ENCODE measurements at places on chromosomes 16 and 17.

GRCh38 chr17:7982173-7982572 is 20.2 kb upstream of the GUCY2D start:
- DNase-seq: no peak

DNA sequence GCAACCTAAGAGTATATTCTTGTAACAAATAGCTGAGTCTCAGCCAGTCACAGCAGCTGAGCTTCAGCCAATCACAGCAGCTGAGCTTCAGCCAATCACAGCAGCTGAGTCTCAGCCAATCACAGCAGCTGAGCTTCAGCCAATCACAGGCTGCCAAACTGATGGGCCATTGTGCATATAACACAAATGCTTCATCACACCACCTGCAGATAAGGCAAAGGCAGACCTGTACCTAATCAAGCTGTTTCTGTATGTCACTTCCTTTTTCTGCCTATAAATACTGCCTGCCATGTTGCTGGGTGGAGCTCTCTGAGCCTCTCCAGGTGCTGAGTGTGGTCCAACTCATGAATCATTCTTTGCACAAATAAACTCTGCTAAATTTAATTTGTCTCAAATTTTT is 19.9 kb downstream of the MYH13 start:
- no peak for DNase-seq

- DNase-seq: no peak
Measured at GRCh38 chr16:58021661-58022551, 3.6 kb upstream of the MMP15 start.

DNA sequence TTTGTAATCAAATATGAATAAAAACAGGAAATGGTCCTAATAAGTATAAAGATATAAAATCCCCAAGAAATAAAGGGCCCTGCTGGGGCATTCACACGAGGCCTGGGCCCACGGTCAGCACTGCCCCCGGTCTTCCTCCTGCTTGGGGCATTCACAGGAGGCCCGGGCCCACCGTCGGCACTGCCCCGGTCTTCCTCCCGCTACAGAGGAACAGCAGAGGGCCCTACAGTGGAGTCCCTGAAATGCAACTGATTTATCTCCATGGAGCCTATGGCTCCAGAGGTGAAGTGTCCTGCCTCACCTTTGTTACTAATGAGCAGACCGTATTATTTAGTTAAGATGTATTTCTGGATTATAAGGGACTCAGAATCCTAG is 46.5 kb downstream of the MAP1LC3B start:
- DNase-seq: no peak

- DNase-seq: no peak
Measured at GRCh38 chr17:50469671-50470305, 1.1 kb upstream of the CHAD start.

- no peak for DNase-seq
Measured at GRCh38 chr16:46727184-46727583, 21.0 kb downstream of the MYLK3 start.

- DNase-seq: no peak
Measured at GRCh38 chr17:79154951-79155585, 80.4 kb downstream of the ENGASE start.

DNA sequence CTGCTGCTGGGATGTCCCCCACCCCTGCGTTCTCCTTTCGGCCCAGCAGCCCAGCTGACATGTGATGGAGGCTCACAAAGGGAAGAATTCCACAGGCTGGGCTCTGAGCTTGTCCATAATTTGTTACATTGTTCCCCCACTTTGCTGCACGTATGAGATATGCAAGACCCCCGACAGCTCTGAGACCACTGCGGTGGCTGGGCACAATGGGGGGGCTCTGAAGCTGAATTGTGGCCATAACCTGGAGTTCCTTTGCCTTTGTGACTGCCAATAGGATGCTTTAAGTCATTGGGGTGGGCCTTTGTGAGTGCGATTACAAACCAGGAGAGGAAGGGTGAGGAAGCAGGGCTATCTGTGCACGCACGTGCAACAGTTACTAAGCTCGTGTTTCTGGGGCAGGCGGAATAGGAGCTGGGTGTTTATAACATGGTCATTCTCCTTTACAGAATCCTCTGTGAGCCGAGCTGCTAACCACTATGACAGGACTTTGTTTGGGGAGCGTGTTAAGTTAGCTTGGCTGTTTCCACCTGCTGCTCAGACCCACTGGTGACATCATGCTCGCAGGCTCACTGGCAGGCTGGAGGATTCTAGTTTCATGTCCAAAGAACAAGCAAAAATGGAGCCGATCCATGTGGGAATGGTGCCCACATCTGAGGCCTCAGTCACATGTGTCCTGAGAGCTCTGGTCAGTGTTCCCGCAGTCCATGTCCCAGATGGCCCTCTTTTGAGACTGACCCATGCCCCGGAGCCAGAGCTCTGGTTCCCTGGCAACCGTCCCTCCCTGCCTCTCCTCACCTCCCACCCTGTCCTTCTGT is 208.3 kb upstream of the SALL1 start:
- DNase-seq: no peak

DNA sequence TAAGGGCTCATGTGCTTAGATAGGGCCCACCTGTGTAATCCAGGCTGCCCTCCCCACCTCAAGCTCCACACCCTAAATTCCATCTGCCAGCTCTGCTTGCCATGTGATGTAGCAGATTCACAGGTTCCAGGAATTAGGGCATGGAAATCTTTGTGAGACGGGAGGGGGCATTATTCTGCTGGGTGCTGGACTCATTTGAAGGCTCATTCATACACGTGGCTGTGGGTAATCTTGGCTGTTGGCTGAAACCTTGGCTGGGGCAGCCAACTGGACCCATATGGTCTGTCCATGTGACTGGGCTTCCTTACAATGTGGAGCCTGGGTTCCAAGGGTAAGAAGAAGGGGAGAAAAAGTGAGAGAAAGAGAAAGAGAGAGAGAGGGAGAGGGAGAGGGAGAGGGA is 115.1 kb downstream of the CYLD start:
- no peak for DNase-seq

GRCh38 chr17:77429969-77430752 is 289.4 kb downstream of the SEC14L1 start:
- peak; percentile 92 for DNase-seq

DNA sequence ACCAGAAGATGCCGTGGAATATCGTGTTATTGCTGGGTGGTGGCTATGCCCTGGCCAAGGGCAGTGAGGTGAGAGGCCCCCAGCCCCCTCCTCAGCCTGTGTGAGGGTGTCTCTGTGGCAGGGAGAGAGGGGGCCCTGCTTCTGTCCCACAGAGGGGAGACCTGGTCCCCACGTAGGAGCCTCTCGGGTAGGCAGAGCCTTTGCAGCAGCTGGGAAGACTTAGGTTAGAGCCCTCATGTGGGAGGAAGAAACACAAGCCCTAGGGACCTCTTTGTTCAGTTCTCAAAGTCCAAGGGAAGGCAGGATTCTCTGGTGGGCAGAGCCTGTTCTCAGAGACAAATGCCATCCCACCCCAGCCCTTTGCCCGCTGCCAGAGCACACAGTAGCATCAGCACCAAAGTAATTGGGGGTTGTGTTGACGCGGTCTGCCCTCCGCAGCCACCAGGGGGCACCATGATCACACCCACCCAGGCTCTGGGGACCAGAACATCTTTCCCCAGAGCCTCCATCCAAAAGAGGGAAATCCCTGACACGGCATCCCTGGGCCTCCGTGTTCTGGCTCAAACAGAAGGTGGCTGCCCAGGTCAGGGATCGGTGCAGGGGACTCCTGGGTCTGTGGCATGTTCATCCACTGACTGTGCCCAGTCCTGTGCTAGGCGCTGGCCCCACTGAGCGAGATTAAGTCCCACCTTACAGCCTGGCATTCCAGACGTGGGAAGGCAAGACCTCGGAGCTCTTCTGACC is 11.5 kb upstream of the FOXN1 start:
- DNase-seq: peak; percentile 50

DNA sequence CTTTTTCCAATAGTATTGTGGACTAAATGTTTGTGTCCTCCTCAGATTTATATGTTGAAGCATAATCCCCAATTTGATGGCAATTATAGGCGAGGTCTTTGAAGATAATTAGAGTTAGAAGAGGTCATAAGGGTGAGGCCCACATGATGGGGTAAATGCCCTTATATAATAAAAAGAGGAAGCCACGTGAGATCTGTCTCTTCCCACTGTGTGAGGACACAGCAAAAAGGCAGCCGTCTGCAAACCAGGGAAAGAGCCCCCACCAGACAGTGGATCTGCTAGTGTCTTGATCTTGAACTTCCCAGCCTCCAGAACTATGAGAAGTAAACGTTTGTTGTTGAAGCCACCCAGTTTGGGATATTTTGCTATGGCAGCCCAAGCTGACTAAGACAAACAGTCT is 76.0 kb downstream of the LYRM1 start:
- DNase-seq: no peak

DNA sequence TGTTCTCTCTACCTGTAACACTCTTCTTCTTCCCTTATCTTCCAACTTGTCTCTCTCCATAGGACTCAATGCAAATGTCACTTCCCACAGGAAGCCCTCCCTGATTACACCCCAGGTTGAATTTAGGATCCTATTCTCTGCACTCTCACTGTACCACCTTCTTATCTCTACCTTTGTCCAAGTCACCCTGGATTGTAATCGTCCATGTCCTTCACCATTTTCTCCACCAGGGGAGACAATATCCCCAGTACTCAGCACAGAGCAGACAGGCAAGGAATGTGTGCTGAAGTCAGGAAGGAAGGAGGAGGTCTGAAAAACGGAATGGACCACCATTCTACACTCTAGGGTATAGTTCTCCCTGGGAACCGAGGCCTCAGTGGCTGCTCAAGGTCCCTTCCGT is 14.2 kb downstream of the C16orf82 start:
- DNase-seq: peak; percentile 50

GRCh38 chr16:89395150-89396142 is 94.9 kb downstream of the ANKRD11 start:
- no peak for DNase-seq

DNA sequence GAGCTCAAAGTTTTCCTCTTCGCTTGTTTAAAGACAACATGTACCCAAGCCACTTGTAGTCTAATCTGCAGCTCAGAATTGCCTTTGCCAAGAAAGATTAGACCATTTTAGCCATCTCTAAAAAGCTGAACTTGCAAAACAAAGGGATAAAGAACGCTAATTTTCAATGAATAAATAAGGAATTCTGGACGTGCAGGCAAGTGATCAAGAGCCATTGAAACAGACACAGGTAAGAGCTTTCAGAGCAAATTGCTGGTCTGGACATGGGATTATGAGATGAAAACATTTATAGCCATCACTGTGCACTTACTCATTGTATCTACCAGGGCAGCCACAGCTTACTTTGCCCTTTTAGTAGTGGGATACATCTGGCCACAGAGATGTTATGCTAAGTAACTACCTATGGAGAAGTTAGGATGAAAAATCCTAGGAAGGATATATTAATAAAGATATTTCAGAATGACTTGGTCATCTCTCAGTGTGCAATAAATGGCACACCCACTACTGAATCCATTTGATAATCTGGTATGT is 44.4 kb downstream of the RND2 start:
- no peak for DNase-seq

DNA sequence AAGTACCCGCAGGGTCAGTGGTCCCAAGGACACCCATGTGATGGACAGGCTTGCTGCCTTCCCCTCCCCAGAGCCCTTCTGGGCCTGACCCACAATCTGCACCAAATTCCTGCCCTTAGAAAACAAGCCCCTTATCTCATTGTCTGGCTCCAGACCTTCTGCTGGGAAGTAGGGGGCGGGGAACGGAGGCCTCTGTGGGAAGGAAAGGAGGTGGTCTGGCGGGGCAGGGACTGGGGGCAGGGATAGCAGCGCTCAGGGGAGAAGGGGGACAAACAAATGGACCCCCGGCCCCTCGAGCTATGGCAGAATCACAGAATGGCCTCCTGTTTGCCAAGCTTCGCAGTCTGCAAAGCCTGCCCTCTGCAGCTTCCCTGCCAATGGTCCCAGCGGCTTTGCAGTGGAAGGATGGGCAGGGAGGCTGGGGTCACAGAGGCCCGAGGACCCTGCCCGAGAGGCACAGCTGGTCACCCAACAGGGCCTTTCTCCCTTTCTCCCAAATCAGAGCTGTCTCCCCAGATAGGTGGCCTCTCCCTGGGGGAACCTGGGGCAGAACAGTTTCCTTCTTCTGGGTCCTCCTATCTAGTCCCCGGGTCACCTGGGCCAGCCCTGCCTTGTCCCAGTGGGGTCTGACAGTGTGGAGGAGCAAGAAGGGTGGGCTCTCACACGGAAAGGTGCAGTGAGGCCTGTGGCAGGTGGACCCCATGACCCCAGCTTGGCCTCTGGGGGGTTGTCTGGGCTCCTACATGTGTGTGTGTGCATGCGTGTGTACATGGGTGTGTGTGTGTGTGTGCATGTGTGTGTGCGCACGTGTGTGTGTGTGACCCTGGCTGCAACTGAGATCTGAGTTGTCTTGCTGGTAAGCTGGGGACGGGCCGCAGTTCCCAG is 25.5 kb downstream of the TMEM235 start:
- DNase-seq: no peak

DNA sequence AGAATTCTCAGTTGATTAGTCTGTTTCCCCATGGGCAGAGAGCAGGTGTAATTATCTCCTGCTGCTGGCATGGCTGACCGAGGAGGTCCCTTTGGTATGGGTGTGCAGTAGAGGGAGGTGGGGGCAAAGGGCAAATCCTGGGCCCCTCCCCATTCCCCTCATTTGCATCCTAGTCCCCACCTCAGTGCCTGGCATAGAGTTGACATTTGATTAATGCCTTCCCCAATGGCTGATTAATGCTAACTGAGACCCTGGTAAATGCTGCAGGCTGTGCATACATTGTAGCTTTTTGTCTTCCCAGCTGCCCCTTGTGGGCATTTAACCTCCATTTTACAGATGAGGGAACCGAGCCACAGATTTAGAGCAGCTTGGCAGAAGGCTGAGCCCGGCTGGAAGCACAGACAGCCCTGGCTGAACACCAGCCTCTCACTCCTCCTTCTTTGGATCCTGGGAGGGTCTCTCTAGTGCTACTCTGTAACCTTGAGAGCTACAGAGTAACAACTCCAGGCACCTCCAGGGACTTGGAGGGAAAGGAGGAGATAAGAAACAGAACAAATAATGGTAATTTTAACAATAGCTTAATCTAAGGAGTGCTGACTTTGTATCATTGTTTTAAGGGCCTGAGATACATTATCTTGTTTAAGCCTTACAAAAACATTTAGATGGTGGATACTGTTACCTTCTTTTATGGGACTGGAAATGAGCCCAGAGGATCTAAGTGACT is 5.1 kb downstream of the PLCG2 start:
- no peak for DNase-seq
